ENCODE measurements at places on chromosomes 6 and 20.

- no peak for DNase-seq
Measured at GRCh38 chr6:143844006-143844405, 868 bp downstream of the LTV1 start.

DNA sequence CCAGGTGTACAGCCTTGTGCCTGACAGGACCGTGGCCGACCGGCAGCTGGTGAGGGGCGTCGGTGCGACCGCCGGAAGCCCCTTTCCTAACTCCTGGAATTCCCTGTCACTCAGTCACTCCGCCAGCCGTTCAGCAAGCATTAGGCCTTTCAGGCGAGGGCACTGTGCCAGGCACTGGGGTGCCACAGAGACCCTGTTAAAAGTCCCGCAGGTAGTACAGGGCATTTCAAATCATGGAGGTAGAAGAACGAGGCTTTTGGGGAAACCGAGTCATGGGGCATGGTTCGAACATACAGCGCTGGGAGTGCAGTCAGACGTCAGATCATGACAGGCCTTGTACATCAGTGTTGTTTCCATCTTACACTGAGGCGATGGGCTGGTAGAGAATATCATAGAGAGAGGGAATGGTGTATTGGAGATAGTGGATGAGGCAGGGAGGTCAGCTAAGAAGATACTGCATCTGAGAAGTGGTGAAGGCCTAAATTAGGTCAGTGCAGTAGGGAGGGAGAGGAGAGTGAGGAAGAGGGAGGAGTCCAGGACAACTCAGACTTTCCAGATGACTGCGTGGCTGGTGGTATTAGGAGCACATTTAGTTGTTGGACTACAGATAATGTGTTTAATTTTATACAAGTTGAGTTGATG is 892 bp upstream of the DXO start:
- no peak for DNase-seq

- DNase-seq = no peak
Measured at GRCh38 chr20:48335308-48336050, 492.3 kb downstream of the PREX1 start.

- no peak for DNase-seq
Measured at GRCh38 chr6:168054765-168055560, 24.0 kb downstream of the FRMD1 start.

- no peak for DNase-seq
Measured at GRCh38 chr20:51023617-51024155, 779 bp upstream of the KCNG1 start.

- no peak for DNase-seq
Measured at GRCh38 chr6:50520326-50521266, 192.7 kb upstream of the TFAP2D start.

GRCh38 chr6:17907406-17908229 is 79.8 kb downstream of the KIF13A start:
- no peak for DNase-seq

All from D721Med (cell line).